Posterior vena cava (tissue), 2 donors: ENCODE measurements at places on chromosomes 12 and 14.

- no peak for DNase-seq
These were observed 214.9 kb downstream of the ADAMTS20 start for GRCh38 chr12:43336962-43337555.

GRCh38 chr14:65803885-65804284 is 391.4 kb downstream of the FUT8 start:
- no peak for DNase-seq

- no peak for DNase-seq
These were observed 25.6 kb downstream of the PRKAB1 start for GRCh38 chr12:119693511-119693910.

DNA sequence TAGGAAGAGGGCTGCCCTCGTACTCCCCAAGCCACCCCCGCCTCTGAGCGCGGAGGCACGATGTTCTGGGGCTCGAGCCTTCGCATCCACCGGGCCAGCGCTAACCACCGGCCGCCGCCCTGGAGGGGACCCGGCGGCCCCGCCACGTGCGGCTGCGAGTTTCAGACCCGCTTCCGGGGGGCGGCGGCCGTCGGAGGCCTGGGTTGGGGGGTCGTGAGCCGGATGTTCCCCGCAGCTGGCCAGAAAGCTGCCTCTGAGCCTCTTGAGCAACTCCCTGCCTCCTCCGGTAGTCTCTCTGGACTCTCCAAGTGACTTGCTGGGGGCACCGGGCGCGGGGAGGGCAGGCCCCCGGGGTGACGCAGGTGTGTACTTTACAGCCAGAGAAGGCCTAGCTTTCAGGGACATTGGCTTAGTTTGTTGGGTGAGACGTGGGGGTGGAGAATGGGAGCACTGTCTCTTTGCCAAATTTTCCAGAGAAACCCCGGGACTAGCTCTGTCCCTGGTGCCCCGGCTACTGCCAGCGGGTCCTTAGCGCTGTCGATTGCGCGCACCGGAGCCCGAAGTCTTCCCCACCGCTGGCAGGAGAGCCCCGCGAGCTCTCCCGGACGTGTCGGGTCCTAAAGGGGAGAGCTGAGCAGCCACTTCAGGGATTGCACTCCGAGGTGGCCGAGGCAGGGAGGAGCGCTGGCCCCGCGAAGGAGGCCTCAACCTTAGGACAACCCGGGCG is 15.6 kb downstream of the OTX2 start:
- DNase-seq = no peak

DNA sequence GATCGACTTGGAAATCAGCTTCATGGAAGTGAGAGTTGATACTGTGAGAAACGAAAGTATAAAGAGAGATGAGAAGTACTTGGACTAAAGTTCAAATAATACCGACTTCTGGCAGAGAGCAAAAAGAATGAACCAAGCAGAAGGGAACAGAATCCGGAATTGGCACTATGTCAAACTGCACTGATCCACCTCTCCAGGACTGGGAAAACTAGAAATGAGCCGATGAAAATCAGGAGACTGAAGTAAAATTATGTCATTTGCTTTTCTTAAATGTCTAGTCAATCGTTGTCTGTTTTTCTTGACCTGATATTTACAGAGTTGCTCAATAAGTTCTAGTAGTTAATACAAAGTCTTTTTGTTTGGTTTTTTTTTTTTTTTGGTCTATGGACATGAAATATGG is 163.0 kb upstream of the FOXG1 start:
- DNase-seq = no peak

- no peak for DNase-seq
These were observed 67.1 kb upstream of the SRSF5 start for GRCh38 chr14:69699748-69700303.

DNA sequence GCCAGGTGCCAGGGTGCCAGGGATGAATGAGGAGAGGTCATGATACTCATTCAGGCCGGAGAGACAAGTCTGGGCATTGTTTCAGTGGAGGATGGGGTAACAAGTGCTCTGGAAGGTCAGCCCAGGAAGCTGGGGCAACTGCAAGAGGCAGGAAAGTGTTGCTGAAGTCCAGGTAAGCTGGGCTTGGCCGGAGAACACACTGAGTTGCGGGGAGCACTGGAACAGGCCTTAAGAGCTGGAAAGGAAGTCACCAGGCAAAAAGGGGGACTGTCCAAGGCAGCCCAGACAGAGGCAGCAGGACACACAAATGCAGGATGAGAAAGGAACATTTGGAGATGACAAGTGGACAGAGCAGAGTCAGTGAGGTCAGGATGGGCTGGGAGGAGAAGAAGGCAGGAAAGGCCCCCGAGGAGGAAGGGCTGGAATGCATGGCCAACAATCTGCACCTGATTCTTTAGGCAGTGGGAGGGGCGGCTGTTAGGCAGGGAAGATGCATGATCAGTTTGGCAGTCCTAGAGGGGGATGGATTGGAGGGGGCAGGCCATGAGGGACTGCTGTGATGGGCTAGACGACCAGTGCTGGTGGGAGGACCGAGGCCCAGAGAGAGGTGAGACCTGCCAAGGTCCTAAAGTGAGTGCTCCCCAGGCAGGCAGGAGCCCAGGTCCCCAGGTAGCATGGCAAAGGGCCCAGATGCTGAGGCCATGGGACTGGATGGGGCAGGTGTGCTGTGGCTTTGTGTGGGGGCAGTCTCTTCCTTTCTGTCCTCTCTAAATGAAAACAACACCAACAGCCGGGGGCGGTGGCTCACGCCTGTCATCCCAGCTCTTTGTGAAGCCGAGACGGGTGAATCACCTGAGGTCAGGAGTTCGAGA is 17.2 kb upstream of the HHIPL1 start:
- no peak for DNase-seq

GRCh38 chr14:24366721-24367513 is 1.1 kb upstream of the NFATC4 start:
- peak; percentile 97 for DNase-seq

- DNase-seq = no peak
These were observed 235.3 kb upstream of the FOXN3 start for GRCh38 chr14:89652352-89652751.

DNA sequence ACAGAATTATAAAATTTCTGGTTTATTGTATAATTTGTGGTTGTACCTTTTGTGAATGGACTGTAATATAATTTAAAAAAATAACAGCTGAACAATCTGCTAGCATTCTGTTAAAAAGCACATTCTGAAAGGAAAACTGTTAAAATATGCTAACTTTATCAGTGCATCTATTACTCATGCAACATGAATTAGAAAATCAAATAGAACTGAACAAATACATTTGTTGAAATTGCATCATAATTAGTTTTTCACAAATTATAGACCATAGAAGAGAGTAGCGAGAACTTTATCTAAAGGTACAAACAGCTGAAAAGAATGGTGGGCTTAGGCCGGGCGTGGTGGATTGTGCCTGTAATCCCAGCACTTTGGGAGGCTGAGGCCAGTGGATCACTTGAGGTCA is 33.0 kb downstream of the PTPN21 start:
- DNase-seq = no peak

GRCh38 chr12:58530742-58531062 is 389.6 kb downstream of the LRIG3 start:
- no peak for DNase-seq

GRCh38 chr12:47989666-47990065 is 14.6 kb downstream of the COL2A1 start:
- DNase-seq = peak; percentile 69

- DNase-seq = no peak
These were observed 504 bp downstream of the WNT5B start for GRCh38 chr12:1629338-1630132.

DNA sequence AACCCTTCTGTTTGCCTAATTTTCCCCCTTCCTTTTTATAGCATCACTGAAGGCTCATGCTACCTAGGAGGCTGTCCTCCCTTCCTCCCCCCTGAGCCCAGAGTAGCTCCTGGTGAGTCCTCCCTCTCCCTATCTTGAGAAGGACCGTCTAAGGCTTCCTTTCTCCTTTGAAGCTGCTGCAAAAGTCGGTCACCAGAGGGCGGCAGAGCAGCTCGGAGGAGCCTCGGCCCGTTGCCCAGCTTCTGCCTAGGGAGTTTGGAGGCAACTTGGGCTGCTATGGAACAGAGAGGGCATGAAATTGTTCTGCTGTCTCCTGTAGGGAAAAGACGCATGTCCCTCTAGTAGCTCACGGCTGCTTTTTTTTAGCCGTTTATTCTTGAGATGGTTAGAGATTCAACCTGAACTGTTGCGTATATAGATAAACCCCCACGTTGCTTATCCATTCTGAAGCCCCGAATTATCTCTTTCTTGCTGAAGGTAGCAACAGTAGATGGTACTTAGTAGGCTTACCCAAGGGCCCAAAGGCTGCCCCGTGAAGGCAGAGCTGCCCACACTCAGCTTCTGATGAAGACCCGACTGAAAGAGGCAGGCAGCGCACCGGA is 5.7 kb downstream of the WNT5B start:
- DNase-seq = peak; percentile 94

- DNase-seq = no peak
These were observed 24.0 kb downstream of the CHGA start for GRCh38 chr14:92946847-92947545.

DNA sequence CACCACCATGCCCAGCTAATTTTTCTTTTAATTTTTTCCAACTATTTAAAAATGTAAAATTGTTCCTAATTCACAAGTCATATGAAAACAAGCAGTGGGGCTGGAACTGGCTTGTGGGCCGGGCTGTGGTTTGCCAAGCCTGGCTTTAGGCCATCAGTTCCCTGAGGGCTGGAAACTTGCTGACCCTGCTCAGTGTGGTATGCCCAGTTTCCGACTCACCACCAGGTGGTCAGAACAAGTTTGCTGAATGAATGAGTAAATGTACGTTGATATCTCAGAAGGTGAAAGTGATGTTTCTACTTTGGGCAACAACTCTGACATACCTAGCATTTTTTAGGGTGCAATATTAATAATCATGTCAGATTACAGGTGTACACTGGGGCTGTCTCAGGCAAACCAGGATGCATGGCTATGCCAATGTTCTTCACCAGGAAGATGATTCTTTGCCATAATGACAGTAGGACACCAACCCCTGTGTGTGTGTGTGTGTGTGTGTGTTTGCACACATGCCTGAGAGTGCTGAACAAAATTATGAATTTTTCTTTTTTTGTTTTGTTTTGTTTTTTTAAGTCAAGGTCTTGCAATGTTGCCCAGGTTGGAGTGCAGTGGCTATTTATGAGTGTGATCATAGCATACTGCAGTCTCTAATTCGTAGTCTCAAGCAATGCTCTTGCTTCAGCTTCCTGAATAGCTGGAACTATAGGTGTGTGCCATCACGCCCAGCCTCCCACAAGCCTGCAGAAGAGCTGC is 106.1 kb downstream of the PTPN11 start:
- DNase-seq = no peak

DNA sequence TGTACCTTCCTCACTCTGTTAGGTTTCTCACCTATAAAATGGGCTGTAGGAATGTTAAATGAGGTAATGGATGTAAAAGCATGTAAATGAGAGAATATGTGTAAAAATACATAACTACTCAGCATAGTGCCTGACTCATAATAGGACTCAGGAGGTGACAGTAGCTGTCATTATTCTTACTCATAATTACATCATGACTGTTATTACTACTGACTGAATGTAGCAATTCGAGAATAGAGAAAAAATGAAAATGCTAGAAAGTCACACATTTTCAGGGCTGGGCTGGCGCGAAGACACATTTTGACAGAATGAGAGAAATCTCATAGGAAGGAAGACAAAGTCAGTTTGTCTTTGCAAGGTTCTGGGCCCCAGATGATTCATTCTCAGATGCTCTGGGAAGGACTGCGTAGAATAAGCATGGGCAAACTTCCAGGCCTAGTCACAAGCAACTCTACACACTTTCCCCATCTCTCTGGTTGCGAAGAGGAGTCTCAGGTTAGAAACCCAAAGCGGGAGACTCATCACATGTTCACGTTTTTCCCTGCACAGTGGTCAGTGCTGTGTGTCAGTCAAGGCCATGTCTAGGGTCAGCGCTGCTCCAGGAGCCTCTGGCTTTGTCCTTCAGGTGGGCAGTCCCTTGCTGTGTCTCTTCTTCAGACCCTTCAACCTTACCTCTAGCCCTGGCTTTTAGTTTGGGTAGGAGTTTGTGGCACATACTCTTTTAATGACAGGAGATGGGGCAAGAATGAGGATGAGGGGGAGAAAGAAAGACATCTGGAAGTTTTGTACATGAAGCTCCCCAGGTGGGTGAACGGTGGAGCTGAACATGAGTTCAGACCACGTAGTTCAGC is 8.4 kb downstream of the GPRC5A start:
- peak; percentile 84 for DNase-seq
